ENCODE measurements at places on chromosomes 1 and 21.

DNA sequence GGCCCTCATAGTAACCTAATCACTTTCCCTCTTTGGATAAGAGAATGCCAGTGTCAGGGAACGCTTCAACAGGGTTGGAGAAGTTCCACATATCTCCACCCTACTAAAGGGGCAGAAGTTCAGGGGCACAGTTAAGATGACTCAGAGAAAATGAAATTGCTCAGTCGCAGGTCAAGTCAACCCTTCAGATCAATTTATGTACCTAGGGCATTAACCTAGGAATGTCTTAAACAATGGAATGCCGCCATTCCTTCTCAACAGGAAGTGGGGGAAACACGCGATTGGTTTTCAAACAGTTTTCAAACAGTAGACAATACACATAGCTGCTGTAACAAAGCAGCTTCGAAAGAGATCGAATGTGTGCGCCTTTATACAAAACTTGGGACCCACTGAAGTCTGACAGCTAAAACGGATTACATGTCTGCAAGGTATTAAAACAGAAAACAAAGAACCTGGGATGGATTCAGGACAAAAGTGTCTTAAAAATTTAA, 897 bp downstream of the SLC25A24 start:
- DNase-seq, result peak; percentile 55

DNA sequence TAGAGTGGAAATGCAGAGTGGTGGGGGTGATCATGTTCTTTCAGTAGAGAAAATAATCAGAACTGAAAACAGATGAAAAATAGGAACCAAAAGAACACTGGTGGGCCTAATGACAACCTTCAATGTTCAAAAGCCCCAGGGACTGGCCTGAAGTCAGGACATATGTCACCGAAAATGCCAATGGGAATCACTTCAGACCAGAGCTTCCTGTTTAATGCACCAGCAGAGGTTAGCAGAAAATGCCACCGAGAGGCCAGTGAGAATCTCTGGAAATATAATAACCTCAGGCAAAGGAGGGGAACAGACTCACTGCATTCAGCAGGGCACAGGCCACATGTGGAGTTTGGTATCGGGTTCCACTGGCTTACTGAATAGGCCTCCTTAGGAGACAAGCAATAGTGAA, 15.9 kb upstream of the CD58 start:
- DNase-seq, result peak; percentile 17

- DNase-seq, result no peak
Observed at GRCh38 chr1:60809204-60809980, 273.0 kb upstream of the NFIA start.

DNA sequence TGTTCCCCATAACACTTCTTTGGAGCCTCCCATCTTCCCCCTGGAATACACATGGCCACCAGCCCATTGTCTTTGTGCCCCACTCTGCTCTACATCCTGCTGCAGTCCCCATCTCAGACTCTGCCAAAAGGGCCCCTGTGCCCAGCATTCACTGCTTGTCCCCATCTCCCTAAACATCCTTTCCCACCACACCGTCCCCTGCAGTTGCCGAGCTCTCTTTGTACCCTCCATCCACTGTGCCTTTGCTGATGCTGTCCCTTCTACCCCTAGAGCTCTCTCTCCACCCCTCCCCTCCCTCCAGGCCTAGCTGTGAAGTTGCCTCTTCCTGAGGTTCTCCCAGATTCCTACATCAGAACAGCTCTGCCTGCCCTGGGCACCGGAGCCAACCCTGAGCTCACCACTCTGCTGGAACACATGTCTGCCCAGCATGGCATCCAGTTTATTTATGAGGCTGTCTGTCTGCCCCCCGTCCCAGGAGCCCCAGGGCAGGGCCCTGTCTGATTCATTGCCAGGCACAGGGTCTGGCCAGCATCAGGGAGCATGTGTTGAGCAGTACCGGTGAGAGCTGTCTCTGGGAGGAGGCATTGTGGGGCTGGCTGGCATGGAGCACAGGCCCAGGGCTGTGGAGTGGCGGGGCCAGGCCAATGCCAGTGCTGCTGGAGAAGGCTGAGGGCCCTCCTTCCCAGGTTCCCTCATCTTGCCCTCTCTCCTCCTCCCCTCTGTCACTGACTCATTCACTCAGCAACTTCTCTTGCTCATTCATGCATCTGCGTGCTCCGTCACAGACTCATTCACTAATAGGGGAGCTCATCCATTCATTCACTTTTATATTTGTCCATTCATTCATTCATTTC, 28.8 kb downstream of the EDN2 start:
- DNase-seq, result peak; percentile 64

- DNase-seq, result no peak
Observed at GRCh38 chr1:182061594-182061993, at the start of gene ZNF648. Gene ZNF648, minus strand, starts transcription at chr1:182061712. Its CDS starts 3,702 bp downstream, at chr1:182058010.

DNA sequence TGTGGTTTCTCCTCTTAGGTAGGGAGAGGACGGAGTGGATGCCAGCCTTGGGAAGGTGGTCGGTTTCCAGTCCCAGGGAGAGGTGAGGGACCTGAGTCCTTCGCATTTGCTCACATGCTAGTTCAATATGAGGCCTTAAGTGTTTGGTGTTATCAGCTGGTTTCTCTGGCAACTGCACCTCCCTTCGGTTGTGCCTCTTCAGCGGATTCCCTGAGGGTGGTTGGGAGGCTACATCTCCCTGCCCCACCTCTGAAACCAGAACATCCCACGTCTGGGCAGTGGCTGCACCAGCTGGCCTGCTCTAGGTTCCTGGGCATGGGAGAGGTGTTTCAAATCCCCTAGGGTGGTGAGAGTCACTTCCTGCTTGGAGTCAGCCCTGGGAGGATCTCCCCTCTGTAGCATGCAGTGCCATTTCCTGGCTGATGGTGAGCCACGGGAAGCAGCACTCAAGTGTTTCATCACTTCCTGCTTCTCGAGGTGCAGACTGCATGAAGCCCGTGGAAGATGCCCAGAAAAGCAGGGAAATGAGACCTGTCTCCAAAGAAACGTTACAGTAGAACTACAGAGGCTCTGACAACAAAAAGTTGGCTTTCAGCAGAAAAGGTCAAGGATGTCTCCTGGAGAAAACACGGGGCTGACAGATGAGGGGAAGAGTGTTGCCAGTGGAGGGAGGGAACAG, 4.5 kb downstream of the TMEM125 start:
- peak; percentile 69 for DNase-seq

DNA sequence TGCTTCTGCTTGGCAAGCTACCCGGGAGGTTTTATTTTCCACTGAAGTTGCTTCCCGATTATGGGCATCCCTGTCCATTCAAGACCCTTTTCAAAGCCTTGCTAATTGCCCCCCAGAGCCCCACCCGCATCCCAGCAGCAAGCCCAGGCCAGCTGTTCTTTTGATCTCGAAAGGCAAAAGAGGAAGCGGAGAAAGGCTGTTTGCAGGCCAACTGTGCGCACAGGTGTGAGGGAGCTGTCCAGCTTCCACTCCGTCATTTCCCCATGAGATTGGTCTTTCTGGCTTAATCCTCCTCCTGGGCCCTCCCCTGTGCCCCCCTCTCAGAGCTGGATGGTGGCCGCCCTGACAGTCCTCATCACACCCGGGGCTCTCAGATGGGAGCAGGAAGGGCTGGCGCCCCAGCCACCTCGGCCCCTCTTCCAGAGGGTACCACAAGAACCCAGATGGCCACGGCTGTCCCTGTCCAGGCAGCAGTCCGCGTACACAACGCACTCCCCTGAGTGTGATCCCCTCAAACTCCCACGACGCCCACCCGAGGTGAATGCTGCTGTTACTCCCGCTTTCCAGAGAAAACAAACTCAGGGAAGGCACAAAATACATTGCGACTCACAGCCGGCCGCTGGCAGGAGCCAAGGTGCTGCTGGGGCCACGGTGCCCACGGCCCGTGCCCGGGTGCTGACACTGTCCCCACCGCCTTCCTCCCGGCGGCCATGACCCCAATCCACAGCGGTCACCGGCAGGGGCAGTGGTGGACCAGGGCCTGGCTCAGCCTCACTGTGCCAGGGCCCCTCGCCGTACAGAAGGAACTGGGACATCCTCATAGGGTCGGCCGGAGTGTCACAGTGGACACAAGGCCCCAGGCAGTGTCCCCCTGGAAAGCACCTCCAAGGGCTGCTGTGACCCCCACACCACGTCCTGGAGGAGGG, 121.9 kb downstream of the CRYAA start:
- no peak for DNase-seq

DNA sequence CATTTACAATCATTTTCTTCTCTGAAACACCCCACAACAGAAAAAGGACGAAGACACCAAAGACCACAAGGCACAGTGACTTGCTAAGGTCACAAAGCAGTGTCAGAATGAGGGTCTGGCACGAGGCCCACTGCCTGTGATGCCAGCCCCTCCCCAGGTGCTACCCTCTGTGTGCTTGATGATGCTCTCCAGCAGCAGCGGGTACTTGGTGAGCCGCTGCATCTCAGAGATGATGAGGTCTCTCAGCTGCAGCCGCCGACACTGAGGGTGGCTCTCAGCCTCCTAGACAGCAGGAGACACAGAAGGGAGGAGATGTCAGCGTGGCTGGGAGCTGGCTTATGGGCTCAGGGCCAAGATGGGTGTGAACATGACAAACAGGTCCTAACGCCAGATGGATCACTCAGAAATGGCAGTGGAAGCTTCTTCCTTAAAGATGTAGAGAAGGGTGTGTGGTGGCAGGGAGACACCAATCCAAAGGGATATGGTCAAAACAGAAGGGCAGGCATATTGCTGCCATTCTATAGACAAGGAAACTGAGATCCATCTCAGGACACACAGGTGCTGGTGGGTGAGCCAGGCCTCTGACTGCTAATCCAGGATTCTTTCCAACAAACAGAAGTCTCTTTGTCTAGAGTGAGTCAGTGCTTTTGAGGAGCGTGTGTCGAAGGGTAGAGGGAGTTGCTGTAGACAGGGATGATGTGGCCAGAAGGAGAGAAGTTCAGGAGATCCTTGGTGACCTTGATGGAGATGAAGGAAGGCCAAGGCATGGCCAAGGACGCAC, 25.6 kb downstream of the LRRC71 start:
- DNase-seq, result no peak

GRCh38 chr1:31707711-31708110, 3.9 kb upstream of the COL16A1 start:
- peak; percentile 80 for DNase-seq

DNA sequence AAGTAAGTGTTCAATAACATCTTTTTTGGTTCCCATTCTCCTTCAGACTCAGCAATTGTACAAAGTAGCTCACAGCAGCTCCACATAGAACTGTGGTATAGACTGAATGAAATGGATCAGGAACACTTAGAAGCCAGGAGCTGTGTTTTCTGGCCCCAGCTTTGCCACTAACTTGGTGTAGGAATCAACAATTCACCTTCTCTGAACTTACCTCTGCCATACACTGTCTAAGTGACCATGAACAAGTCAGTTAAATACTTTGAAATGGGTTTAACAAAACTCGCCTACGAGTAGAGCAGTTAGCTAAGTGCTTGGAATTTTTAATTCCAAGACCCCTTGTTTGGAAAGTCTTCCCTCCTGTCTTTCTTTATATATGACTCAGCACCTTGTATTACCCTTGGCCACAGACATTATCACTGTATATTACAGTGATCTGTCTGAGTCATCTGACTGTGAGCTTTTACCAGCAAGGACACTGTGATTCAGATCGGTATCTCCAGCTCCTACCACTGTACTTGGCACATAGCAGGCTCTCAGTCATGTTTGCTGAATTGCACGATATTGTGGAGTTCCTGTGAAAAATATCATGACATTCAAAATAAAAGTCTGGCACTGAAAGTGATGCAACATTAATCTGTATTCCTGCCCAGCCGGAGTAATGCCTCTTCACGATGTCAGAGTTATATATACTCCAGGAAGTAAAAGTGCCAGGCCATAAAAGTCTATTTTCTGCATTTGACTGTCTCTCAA, 101.7 kb upstream of the BEND5 start:
- peak; percentile 80 for DNase-seq

DNA sequence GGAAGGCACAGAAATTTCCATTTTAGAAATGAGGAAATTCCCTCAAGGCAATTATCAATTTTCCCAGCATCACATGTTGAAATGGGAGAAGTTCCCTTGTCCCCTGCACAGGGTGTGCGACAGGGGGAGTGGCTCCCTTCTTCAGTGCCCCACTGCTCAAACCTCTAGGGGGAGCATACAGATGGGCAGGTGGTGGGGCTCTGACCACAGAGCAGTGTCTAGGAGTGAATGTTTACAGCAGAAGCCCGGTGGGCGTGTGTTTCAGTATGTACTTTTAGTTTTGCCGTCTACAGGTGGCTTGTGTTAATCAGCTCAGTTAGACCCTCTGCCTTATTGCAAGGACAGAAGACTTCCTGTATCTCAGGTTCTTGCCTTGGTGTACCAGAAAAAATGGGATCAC, 493.7 kb upstream of the PLXNA2 start:
- DNase-seq, result no peak

DNA sequence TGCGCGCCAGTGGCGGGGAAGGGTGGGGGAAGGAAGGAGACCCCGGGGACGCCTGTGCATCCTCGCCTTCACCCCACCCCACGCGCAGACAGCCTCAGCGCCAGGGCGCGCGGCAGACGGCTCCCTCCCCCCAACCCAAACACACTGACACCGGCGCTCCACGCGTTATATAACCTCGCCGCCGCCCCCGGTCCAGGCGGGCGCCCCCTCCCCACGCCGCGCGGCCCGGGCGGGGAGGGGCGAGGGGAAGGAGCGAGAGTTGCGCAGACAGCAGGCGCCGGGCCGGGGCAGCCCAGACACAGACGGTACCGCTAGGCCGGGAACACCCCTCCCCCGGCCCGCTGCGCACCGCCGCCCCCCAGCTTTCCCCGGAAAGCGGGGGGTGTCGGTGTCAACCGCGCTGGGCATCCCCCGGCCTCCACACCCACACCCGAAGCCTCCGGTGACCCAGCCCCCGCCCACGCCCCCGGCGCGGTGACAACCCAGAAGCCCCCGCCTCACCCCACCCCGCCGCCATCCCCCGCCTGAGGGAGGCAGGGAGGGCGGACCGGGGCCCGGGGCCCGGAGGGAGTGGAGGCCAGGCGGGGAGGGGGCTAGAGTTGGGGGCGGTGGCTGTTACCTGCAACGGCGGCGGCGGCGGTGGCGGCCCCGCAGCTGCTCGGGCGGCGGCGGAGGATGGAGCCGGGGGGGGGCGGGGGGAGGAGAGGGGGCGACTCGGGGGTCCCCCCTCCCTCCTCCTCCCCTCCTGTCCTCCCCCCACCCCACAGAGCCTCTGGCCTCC, 432 bp downstream of the AKT3 start:
- DNase-seq, result no peak

- DNase-seq, result peak; percentile 54
Observed at GRCh38 chr1:155968670-155969069, 9.7 kb downstream of the ARHGEF2 start.

GRCh38 chr1:7586031-7586941, 184.8 kb upstream of the VAMP3 start:
- no peak for DNase-seq

- DNase-seq, result no peak
Observed at GRCh38 chr1:117045644-117046043, 14.5 kb upstream of the TTF2 start.

DNA sequence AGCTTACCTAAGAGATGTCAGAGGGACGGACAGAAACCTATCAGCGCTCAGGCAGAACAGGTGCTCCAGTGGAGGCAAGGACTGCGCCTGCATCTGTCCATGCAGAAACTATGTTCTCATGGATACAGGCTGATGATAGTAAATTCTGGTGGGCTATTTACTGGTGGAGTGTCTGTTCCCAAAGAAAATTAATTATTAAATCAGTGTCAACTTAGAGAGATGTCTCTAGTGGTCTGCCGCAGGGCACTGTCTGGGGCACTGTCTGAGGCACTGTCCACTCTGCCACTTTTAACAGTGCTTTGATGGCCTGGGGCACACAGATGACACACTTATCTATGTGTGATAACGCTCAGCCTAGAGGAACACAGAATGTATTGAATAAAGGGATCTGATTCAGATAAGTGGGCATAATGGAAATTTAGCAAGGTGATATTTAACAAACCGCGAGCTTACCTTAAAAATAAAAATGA, 148.1 kb downstream of the RGS7 start:
- DNase-seq, result no peak
